OCI-M1 (cell line): ENCODE measurements at places on chromosomes 4 and X.

- no peak for DNase-seq
These were observed 12.9 kb upstream of the BMP2K start for GRCh38 chr4:78763251-78763650.

DNA sequence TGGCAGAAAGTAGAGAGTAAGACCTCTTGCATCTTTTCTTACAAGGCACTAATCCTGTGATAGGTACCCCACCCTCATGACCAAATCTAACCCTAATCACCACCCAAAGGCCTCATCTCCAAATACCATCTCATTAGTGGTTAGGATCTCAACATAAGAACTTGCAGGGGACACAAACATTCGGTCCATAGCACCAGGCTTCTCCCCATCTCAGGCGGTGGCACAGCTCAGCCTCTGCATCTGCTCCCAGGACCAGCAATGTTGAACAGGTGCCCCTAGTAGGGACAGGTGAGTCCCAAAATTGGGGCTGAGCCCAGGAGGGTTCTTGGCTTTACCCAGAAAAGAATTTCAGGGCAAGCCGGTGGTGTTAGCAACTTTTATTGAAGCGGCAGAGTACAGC, 8.4 kb upstream of the MRFAP1 start:
- DNase-seq = no peak

GRCh38 chr4:132642016-132642817, 506.9 kb upstream of the PCDH10 start:
- DNase-seq = peak; percentile 90

GRCh38 chr4:145132511-145133098, 34.5 kb downstream of the ABCE1 start:
- DNase-seq = peak; percentile 49

- DNase-seq = no peak
These were observed 241.9 kb downstream of the SLC39A8 start for GRCh38 chr4:102103368-102103767.

DNA sequence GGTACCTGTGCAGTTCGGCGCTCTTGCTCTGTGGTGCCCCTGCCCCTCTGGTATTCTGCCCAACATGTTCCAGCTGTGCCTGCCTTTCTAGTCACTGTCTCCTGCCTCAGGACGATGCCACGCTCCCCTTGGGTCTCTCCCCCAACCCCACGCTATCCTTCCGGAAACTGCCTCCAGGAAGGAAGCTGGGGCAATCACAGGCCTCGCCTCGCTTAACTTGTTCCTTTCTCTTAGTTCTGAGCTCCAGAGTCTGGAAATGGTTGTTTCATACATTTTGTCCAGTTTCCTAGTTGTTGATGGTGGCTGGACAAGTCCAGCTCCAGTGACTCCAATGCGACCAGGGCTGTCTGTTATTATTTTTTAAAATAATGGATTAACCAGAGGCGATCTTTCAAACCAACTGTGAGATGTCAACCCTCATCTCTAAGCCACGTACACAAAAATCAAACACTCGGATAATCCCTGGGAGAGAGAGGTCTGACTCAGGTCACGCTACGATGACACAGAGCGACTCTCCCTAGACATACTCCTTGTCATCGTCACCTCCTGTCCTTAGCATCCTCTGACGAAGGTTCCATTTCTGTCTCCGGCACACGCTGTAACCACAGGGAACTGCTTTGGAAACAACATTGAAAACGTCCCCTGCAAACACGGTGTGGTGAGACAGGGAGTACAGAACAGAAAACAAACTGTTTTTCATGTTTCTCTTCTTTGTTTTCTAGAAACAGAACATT, 62.5 kb downstream of the ABLIM2 start:
- no peak for DNase-seq

DNA sequence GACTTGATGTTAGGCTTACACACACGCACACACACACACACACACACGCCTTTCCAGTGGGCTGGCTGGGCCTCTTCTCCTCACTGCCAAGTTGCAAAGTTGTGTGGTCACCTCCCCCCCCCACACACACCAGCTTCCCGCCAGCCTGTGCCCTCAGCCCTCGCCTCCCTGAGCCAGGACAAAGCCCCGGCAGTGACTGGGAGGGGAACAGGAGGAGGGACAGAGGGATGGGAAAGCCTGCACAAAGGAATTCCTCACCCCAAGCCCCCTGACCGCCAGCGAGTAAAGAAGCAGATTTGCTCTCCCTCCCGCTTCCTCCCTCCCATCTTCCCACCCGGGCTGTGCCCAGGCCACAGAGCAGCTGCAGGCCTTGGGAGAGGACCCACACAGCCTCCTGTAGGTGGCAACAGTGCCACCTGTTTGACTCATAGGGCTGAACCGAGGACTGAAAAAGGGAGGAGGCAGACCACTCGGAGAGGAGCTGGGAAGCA, at the start of gene GDPD2:
GDPD2 (plus strand) TSS at position 464 of the 491 bp plus-strand sequence. CDS start 1,671 bp downstream, outside the sequence.
- DNase-seq = peak; percentile 6

DNA sequence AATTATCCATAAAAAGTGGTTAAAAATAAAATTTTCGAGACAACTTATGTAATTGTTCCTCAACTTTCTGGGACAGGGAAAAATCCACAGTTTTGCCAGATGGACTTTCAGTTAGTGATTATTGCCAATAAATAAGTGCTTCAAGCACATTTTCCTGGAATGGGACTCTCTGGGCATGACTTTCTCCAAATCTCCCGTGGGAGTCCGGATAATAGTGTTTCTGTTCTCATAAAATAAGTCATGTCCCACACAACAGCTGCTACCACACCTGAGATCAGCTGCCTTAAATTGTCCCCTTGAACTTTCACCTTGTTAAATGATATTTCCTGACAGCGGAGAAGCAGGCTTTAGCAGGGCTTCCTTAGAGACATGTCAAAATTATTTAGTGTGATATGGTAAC, 133.4 kb upstream of the NAP1L5 start:
- DNase-seq = no peak

DNA sequence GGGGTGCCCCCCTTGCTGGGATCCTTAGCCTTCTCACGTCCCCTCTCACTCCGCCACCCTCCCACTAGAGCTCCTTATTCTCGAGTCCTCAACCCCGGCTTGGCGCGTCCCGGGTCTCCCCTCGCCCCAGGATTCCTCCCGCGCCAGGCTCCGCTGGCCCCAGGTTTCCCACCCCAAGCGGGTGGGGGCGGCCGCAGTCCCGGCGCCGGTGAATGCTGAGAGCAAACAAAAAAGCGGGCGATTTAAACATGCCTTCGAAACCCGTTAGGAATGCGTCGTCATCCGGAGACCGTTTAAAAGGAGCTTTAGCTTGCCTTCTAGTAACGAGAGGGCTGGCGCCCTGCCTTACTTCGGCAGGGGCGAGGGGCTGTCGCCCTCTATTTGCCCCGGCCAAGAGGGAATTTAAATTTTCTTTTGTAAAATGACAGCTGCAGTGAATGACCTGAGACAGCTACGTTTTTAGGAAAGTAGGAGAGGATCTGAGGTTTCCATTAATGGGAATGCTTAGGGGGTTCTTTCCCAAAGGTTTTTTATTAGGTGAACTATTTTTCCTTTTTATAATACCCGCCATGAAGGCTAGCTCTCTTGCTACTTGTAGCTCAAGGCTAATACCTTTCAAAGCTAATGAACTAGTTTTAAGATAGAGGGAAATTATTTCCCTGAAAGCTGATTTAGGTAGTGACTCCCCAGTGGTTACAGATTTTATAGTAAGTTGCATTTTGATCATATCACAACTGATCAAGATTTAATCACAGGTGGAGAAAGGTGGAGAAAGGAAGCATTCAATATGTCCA, 3.1 kb downstream of the JADE1 start:
- peak; percentile 79 for DNase-seq

DNA sequence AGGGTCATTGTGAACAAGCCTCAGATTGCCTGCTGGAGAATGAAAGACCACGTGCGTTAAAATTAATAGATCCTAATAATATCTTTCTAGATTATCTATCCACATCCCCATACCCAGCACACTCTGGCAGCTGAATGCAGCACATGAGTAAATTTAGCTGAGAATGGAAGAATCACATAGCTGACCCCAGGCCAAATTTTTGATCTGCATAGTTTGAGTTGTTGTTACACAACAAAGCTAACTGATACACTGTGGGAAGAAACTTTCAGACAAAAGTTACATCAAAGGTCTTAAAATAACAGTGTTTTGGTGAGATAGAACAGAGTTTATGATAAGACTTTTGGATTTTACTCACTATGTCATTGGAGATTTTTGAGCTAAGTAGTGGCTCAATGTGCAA, 72.4 kb upstream of the ANXA10 start:
- no peak for DNase-seq

- DNase-seq = no peak
These were observed 226.7 kb upstream of the CENPE start for GRCh38 chr4:103424853-103425252.

DNA sequence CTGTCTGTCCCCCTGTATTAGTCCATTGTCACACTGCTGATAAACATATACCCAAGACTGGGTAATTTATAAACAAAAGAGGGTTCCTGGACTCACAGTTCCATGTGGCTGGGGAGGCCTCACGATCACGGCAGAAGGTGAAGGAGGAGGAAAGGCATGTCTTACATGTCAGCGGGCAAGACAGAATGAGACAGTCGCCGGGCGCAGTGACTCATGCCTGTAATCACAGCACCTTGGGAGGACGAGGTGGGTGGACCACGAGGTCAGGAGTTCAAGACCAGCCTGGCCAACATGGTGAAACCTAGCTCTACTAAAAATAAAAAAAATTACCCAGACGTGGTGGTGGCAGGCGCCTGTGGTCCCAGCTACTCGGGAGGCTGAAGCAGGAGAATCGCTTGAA, 24.7 kb downstream of the IL3RA start:
- DNase-seq = no peak

DNA sequence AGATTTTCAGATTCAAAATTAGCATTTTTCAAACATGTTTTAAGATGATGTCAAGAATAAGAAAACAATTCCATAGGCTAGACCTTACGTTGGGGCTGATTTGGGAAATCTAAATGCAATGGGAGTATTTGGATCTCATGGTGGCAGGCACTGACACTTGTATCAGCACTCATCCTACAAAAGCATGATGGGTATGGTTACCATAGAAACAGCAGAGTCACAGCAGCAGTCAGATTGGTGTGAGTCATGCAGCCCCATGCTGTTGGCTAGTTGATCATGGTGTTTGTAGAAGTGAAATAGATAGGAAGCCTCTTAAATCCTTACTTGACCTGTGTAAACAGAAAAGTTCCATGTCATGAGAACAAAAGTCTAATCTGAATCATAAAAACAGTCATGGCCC, 1637.3 kb upstream of the PABPC4L start:
- peak; percentile 71 for DNase-seq

GRCh38 chrX:67351411-67351810, 192.4 kb upstream of the AR start:
- peak; percentile 86 for DNase-seq
